CD4-positive, alpha-beta T cell treated with Interleukin-10 for 1 hour (primary cell): ENCODE measurements at places on chromosomes 1 and 21.

GRCh38 chr1:155187456-155187891 is 13.8 kb downstream of the TRIM46 start:
- no peak for DNase-seq

DNA sequence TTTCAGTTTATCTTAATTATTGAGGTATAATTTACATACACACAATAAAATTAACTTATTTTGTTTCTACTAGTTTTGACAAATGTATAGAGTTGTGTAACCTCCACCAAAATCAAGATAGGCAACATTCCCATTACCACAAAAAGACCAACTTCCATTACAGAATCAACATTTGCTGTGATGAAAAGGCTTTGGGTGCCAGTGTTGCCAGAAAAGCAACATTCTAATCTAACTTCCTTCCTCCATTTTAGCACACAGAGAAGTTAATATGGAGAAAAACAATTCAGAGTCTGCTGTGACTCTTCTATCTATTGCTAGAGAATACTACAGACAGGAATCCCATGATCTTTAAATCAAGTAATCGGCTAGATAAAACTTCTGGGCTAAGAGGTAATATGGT is 245.3 kb downstream of the RERE start:
- DNase-seq = no peak

GRCh38 chr1:84089867-84090266 is 54.2 kb upstream of the PRKACB start:
- no peak for DNase-seq

DNA sequence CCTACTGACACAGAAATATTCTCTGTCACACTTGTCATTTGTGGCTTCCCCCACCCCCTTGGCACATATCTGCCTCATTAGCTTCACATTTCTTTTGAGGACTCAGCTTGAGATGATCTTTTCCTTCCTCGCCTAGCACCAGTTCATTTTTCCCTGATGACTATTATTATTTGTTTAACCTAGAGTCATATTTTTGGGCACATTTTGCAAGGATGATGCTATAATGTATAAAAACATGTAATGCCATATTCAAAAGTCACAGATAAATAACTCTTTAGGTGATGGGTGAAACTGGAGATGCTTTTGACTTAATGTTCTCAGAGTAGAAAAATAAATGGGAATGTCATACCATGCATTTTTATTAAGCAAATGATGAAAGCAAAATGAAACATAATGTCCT is 202.7 kb downstream of the BACH1 start:
- DNase-seq = no peak

GRCh38 chr1:186738926-186739325 is 58.7 kb upstream of the PTGS2 start:
- no peak for DNase-seq

- no peak for DNase-seq
Measured at GRCh38 chr1:111955755-111956154, 33.7 kb downstream of the KCND3 start.

DNA sequence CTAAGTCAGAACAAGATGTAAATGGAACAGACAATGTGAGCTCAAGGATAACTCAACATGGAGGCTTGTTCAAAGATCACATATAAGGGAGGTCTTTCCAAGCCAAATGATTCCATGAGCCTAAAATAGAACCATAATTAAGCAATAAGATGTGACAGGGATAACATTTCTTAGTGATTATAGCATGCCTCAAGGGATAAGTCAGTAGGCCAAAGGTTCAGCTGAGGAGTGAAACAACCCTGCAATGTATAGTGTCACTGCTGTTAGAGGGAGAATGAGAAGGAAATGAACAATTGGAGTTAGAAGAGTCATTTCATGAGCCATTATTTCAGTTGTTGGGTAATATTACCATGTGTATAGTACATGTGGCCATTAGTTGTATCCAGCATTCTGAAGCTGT is 25.0 kb downstream of the GORAB start:
- DNase-seq = no peak

GRCh38 chr1:64292399-64292798 is 89.0 kb downstream of the UBE2U start:
- no peak for DNase-seq

- DNase-seq = no peak
Measured at GRCh38 chr1:185574139-185574875, 159.9 kb upstream of the HMCN1 start.

DNA sequence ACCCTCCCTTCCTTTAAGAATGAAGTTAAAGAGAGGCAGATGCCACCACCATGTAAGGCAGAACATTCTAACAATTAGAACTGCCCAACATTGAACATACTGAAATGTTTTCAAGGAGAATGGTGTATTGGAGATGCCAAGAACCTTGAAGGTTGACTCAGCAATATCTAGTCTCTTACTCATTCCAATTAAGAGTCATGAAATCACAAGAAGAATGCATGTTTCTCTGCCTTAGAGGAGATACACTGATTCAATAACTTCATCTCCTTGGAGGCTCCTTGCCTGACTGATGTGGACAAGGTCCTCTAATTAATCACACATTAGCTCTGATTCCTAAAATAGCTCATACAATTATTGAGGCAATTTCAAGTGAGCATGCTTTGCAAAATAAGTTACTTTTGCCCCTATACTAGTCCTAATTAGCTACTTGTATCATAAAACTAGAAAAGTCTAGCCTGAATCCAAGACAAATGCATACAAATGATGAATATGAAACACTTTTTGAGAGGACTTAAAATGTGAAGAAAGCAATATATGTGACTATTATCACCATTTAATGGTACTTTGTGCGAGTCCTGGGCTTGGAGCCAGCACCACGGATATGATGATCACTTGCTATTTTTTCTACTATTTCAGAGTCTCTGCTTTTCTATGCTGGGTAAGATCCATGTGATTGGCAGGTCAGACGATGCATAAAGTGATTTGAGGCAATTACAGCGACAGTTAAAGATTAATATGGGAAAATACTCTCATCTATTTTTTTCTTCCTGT is 114.5 kb downstream of the DSCAM start:
- DNase-seq = no peak

DNA sequence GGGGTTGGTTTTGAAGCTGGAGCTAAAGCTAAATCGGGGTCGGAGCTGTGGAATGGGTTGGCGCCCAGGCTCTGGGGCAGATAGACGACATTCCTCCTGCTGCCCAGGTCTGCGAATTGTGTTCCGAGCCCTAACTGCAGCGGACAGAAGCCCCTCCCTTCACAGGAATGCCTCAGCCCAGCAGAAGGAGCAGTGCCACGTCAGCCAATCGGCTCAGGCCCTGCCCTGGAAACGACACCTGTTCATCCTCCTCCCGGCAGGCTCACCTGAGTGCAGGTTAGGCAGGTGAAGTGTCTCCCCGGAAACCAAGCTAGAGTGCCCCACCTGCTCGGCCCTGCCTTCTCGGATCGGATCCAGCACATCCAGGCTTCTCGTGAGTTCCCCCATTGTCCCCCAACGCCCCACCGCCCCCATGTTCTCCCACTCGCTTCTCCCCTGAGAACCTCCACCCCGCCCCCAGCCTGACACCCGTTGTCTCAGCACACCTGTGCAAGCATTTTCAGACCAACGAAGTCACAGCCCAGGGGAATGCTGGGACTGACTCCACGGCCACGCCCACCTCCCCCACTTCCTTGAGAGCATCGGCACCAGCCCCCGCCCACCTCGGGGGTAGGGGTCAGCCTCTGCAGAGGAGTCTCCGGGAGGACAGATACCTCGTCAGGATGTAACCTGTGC is 775 bp downstream of the TMEM125 start:
- DNase-seq = no peak

GRCh38 chr1:55310505-55310971 is 95.4 kb upstream of the USP24 start:
- no peak for DNase-seq

DNA sequence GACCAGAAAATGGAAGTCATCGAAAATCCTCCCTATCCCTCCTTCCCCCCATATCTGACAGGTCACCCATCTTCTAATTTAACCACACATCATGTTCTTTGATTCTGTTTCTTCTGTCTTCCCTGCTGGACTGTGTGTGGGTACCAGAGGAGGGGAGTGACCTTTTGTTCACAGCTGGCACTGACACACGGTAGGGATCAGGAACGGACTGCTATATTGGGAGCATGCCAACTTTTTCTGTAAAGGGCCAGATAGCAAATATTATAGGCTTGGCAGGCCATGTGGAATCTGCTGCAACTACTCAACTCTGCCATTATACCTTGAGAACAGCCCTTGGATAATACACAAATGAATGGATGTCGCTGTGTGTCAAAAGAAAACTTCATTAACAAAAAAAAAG is 7.5 kb upstream of the TOMM20 start:
- no peak for DNase-seq

DNA sequence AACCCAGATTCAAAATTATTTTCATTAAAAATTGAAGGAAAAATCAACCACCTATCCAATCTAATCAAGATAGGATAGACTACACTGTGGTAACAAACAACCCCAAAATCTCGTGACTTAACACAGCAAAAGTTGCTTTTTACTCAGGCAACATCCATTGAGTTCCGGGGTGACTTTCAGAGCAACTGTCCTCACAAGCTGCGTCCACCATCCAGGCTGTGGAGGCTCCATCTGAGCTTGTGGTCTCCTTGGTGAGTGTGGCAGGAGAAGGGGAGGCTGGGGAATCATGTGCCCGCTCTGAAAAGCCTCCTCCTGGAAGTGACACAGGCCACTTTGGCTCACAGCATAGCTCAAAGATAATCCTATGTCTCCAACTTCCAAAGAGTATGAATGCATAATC is 52.4 kb downstream of the CD2 start:
- no peak for DNase-seq

GRCh38 chr21:42847726-42848125 is 31.6 kb downstream of the WDR4 start:
- no peak for DNase-seq

GRCh38 chr1:112676543-112676942 is 2.1 kb downstream of the MOV10 start:
- DNase-seq = no peak

DNA sequence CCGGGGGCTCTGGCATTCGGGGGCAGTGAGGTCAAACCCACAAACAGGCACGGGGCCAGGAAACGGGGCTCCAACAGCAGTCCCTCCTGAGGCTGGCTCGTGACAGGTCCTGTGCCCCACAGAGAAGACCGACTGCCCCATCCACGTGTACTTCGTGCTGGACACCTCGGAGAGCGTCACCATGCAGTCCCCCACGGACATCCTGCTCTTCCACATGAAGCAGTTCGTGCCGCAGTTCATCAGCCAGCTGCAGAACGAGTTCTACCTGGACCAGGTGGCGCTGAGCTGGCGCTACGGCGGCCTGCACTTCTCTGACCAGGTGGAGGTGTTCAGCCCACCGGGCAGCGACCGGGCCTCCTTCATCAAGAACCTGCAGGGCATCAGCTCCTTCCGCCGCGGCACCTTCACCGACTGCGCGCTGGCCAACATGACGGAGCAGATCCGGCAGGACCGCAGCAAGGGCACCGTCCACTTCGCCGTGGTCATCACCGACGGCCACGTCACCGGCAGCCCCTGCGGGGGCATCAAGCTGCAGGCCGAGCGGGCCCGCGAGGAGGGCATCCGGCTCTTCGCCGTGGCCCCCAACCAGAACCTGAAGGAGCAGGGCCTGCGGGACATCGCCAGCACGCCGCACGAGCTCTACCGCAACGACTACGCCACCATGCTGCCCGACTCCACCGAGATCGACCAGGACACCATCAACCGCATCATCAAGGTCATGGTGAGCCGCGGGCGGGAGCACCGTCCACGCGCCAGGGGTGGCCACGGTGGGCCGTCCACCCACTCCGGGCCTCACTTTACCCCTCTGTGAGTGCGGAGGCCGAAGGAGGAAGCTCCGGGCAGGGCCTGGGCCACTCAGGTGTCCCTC is 14.2 kb downstream of the COL6A2 start:
- DNase-seq = no peak

GRCh38 chr1:176466514-176466913 is 3.5 kb downstream of the PAPPA2 start:
- DNase-seq = no peak

- no peak for DNase-seq
Measured at GRCh38 chr21:16838331-16838730, 674.5 kb upstream of the CXADR start.

DNA sequence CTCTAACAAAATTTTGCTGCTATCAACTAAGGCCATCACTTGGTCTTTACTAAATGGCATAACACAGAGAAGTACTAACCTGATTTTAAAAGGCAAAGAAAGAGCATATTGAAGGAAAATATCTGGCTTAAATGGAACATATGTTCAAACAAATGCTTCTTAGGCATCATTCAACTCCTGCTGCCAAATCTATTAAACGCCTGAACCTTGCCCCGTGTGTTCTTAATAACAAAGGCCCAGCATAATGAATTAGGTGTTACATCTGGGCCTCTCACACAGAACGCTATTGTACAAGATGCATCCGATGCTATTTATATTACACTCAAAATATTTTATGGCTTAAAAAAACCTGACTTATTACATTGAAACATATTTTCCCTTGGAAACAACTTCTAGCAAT is 48.4 kb downstream of the B3GALNT2 start:
- DNase-seq = no peak

DNA sequence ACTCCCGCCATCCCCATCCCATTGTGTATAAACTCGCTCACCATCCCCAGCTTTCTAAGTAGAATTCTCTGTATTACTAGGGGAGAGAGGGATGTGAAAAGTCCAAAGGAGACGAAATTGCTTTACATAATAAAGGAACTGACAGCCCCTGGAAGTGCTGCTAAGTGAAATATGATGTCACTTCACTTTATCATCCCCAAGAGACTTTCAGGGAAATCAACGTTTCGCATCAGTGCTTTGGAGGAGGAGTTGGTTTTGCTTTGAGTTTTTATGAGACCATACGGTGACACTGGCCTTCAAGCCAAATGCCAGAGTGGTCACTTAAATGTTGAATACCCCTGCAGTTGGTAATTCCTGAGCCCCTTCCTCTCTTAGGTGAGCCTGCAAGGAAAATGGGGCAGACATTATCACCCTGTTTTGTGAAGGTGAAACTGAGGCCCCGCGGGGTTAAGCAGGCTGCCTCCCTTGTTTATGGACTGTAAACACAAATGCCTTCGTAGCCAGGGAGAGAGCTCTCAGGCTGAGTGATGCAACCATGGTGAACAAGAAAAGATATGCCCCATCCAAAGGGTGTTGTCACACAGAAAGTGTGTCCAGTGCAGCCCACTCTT is 58.4 kb upstream of the KAZN start:
- DNase-seq = no peak

- DNase-seq = no peak
Measured at GRCh38 chr1:118716775-118717174, 271.4 kb downstream of the TBX15 start.

- no peak for DNase-seq
Measured at GRCh38 chr1:243786531-243786930, 63.5 kb downstream of the AKT3 start.

GRCh38 chr1:10001016-10001665 is 4.1 kb downstream of the RBP7 start:
- DNase-seq = no peak
